ENCODE measurements at places on chromosomes 1 and 21.

DNA sequence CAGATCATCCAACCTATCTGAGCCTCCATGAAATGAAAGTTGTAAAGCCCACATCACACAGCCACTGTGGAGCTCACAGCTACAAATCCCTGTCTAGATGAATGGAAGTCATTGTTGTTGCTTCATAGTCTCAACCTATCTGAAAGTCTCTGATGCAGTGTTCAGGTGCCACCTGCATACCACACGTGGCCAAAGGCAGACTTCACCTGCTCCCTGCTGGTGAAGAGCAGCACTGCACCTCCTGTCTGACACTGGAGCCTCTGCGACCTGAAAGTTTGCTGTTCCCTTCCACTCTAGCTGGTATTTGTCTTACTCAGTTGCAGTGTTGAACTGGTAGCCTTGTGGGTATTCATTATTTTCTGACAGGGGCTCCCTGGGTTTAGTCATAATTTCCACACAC lies 18.4 kb downstream of the LORICRIN start:
- DNase-seq: peak; percentile 64

DNA sequence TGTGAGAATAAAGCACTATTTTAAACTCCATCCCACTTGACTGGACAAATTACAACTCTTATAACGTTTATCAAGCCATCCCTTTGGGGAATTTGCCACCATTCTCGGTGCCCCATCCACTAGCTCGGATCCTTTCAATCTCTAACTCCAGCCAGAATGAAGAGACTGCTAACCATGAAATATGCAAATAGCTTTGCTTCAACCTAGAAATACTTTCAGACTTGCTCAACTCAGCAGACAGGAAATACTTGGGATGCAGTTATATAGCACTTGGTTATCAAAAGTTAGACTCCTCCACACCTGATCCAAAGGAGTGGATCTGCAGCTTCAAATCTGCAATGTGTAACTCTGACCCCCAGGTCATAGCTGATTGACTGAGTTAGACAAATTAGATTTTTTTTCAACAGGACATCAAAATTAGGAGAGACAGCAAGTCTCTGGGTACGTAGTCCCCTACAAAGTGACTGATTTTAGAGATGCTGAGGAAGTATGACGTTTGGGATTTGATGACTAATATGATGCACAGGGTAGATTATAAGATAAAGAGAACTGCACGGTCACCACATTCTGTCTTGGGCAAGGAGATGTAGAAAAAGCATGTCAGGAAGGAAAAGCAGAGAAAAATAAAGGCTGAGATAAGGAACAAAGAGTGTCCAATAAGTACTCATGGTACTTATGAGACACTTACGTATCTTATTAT lies 496.0 kb downstream of the AGBL4 start:
- no peak for DNase-seq

GRCh38 chr1:45375104-45376090 lies 35.2 kb upstream of the MUTYH start:
- no peak for DNase-seq

GRCh38 chr1:26239936-26240335 lies 5.9 kb downstream of the CEP85 start:
- DNase-seq: no peak

DNA sequence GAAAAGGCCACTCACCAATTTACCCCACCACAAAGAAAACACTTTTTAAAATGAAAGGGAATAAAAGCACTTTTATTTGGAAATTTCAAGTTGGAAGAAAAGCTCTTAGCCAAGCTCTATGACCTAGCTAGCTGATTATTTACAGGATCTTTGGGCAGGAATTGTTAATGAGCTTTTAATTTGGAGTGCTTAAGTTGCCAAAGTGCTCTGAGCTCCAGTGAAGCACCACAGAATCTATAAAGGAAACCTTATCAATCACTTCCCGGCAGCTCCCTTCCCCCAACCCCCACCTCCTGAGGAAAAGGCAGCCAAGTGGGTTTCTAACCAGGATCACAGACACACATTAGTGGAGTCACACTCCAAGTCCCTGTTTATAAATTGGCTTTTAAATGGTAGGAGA lies 1.5 kb downstream of the ERI3 start:
- no peak for DNase-seq

GRCh38 chr21:42505090-42505726 lies 8.4 kb upstream of the SLC37A1 start:
- peak; percentile 43 for DNase-seq

DNA sequence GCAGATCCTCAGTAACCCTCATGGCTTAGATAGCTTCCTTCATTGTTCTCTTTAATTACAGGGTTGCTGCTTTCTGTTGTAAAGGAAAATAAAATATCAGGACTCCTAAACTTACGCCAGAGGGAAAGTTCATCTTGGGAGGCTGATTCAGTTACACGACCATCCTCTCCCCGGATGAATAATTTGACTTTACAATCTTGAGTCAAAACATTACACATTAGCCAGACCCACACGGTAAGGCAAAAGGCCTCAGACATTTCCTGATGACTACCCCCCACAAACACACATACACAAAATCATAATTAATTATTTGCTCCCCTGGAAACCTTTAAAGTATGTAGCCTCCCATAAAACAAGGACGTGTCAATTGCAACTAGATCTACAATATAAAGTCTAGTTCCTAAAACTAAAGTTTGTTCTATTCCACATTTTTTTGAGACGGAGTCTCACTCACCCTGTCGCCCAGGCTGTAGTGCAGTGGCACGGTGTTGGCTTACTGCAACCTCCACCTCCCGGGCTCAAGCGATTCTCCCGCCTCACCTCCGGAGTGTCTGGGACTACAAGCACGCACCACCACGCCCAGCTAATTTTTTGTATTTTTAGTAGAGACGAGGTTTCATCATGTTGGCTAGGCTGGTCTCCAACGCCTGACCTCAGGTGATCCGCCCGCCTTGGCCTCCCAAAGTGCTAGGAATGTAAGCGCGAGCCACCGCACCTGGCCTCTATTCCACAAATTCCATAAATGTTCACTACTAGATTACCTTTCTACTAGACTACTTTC lies 830 bp upstream of the PRDX1 start:
- no peak for DNase-seq

- no peak for DNase-seq
These were observed 82.0 kb downstream of the LRRC53 start for GRCh38 chr1:74430342-74430934.

DNA sequence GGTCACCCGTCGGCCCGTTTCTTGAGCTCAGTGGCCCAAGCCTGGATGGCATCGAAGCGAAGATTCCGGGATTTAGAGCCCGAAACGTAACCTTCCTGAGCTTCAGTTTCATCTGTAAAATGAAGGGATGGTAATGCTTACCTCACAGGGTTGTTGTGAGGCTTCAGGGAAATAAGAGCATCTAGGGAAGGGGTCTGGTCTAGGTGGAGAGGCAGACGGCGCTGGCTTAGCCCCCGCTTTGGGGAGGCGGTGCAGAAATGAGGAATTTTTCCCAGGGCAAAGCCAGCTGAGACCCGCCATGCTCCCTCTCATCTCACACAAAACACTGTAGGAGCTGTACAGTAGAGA lies 717 bp upstream of the MYCL start:
- DNase-seq: no peak

DNA sequence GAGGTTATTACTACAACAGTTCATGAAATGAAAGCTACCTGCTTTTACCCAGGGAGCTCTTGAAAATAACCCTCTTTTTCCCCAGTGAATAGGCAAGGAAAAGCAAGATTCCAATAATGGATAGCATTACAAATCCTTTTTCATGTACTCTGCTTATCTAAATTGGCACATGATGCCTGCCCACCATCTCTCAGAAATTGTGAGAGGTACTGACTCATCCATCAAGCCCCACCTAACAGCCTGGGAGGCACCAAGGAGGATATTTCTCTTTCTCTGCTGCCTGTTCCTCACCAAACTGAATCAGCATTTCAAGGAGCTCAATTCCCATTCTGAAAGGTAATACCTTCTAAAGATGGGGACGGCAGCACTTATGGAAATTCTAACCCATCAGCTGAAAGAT lies 34.4 kb downstream of the PALMD start:
- DNase-seq: no peak

- DNase-seq: no peak
These were observed 61.5 kb downstream of the PEX14 start for GRCh38 chr1:10536133-10536770.

DNA sequence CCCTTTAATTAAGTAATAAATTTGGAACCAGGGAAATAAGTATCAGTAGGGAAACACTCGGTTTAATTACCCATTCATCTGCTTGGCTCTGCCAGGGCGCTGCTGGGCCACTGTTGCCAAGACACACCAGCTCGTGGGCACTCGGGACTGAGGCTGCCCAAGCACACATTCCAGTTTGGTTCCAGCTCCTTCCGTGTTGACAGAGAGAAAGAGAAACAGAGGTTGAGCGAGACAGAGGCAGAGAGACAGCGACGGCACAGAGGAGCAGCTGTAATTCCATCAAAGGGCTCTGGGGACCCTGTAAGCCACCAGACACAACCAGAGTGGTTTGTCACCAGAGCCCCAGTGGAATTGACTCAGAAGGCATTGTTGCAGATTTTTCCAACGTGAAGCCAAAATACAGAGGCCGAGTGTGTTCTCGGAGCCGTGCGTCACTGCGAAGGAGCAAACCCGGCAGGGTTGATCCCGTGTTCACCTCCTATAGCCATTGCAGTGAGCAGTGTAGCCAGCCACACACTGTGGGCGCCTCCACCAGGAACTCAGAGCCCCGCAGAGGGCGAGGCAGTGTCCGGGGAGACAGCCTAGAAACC lies 33.5 kb downstream of the SYF2 start:
- peak; percentile 62 for DNase-seq

GRCh38 chr1:168243198-168243597 lies 17.4 kb downstream of the SFT2D2 start:
- DNase-seq: no peak

GRCh38 chr1:14650951-14651350 lies 52.5 kb downstream of the KAZN start:
- no peak for DNase-seq

DNA sequence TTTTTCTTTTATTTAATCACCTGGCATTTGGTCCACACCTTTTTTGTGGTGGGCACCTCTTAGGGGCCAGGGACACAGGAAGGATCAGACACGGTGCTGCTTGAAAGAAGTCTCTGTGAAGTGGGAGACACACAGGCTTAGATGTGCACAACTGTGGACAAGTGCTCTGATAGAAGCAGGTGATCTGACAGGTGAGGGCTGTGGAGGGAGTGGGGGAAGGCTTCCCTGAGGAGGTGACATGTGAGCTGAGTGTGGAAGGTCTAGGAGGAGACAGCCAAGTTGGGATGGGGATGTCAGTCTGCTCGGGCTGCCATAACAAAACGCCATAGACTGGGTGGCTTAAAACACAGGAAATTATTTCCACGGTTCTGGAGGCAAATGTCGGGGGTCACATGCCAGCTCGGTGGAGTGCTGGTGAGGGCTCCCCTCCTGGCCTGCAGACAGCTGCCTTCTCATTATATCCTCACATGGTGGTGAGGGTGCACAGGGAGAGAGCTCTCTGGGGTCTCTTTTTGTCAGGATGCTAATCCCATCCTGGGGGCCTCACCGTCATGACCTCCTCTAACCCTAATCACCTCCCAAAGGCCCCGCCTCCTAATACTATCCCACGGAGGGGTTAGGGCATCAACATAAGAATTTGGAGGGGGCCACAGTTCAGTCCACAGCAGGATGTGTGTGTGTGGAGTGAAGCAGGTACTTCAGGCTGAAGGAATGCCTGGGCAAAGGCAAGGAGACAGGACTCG lies 5.2 kb upstream of the KIAA1614 start:
- DNase-seq: no peak

DNA sequence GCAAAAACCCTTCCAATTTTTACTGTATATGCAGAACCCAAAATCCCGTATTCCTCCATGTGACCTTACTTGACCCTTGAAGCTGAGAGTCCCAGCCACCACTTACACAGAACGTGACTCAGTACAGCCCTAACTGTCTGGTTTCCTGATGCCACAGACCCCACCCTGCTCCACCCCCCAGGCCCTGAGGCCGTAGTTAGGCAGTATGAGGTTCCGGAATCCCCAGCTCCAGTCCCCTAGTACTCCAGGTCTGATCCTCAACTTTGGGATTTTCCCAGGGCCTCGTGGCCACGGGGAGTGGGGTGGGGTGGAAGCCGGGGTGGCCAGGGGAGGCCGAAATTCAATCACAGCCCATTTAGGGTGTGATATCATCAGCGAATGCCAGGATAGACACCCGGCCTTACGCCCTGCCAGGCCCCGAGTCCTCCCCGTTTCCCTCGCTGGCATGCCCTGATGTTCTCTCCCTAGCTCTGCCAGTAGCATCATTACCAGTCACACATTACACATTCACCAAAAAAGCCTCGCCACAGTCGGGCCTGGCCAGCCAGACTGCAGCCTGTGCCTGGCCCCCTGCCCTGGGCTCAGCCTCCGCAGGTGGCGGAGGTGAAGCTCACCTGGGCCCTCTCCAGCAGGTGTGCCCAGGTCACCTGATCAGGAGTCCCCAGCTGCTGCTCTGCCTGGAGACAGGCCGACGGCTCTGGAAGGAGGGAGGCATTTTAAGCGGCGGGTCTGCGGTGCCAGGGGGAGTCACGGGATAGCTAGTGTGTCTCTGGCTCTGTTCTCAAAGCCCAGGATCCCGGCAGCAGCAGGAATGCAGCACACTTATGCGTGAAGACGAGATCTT lies 70.8 kb downstream of the SCCPDH start:
- no peak for DNase-seq

- no peak for DNase-seq
These were observed 12.3 kb downstream of the ARHGEF10L start for GRCh38 chr1:17551755-17552234.

DNA sequence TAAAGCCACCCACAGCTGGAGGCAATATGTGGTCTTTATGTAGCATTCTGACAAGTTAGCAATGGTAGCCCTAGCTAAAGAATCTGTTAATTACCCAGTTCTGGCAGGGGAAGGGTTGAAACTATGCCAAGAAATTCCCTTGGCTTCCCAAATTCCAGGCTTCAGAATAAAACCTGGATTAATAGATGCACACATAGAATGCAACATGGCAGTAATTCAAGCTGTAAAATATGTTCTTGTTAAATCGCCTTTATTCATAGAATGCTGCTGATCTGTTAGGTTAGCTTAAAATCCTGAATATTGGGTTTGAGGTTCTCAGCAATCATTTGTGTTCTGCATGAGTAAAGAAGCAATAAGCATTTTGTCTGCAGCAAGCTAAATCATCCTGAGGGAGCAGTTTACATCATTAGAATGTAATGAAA lies 80.1 kb downstream of the ZNF326 start:
- DNase-seq: no peak

DNA sequence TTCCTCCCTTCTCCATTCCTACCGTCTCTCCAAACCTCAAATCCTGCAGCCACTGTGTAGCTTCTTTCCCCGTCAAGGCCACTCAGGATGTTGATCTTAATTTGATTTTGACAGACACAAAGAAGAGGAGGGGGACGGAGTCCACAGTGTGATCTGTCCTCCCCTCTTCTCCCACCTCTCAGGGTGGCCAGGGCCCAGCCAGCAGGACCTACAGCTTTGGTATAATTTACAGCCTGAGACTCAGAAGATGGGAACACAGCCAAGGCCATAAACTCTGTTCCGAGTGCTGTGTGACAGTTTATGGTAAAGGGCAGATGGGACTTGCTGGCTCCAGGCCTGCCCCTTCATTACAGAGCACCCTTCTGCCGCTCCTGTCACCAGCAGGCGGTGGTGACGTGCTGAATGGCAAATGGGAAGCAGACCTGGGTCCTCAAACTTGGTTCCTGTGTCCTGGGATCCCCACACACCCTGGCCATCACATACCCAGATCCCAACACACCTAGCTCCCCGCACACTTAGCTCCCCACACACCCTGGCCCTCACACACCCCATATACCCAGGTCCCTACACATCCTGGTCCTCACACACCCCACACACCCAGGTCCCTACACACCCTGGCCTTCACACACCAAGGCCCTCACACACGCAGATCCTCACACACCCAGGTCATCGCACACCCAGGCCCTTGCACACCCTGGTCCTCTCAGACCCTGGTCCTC lies 71.6 kb downstream of the CD2 start:
- DNase-seq: no peak

Data from activated CD8-positive, alpha-beta memory T cell treated with anti-CD3 and anti-CD28 coated beads for 24 hours (primary cell).